ENCODE measurements at places on chromosomes 12 and 14.

GRCh38 chr12:105331805-105332251 is 1.3 kb downstream of the C12orf75 start:
- no peak for DNase-seq

- DNase-seq, result no peak
Observed at GRCh38 chr14:105066240-105067071, 1.2 kb upstream of the GPR132 start.

DNA sequence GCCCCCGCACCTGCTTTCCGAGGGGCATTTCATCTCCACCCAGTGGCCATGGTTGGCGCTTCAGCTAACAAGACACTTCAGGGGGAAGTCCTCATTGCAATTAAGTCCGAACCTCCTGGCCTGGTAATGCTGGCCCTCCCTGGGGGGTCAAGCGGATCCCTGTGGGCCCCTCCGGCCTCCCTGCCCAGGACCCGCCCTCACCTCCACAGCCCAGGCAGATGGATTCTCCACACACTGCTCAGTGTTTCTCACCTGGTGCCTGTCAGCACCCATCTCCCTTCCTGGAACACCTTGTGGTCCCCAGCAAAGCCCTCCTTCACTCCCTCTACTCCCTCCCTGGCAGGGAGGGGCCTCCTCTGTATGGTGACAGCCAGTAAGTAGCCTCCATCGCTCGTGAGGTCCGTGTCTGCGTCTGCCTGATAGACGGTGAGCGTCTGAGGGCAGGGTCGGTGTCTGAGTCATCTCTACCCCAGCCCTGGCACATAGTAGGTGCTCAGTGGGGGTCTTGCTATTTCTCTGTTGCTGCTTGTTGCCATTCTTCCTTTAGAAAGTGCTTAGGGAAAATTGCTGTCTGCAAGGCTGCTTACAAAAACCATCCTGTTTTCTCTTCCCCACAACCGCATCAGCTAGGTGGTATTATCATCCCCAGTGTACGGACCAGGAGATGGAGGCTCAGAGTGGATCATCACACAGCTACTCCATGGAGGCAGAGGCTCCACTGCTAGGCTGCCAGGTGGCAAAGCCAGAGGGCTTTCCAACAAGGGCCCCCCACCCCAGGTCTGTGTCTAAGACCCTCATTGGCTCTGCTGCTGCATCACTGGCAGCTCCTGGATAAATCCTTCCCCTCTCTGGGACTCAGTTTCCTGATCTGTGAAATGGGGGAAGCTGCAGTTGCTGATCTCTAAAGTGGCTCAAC is 39.7 kb upstream of the EML1 start:
- DNase-seq, result no peak

DNA sequence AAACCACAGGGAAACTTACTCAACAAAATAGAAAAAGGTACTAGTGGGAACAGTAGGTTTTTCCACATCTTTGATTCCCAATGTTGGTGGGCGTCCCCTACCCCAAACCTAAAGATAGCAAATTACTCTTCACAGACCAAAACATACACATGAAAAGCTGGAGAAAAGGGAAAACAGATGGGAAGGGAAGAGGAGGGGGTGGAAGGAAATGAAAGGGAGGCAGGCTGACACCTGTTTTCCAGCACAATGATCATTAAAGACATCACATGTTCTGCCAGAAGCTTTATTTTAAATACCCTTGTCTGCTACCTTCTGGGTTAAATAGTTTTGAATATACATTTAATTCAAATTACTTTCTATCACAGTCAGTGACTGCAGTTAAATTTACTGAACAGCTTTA is 1617.9 kb upstream of the SEL1L start:
- DNase-seq, result no peak

GRCh38 chr12:44077294-44077693 is 241.4 kb downstream of the TMEM117 start:
- no peak for DNase-seq

Data from T47D (cell line).